ENCODE measurements at places on chromosomes 1 and 21.
A peak's percentile ranks its signal among the peaks of the same experiment; 100 is the strongest.

- no peak for DNase-seq
Measured at GRCh38 chr1:155946633-155947219, 5.3 kb downstream of the RXFP4 start.

GRCh38 chr1:162674034-162674608 is 41.9 kb downstream of the DDR2 start:
- no peak for DNase-seq

DNA sequence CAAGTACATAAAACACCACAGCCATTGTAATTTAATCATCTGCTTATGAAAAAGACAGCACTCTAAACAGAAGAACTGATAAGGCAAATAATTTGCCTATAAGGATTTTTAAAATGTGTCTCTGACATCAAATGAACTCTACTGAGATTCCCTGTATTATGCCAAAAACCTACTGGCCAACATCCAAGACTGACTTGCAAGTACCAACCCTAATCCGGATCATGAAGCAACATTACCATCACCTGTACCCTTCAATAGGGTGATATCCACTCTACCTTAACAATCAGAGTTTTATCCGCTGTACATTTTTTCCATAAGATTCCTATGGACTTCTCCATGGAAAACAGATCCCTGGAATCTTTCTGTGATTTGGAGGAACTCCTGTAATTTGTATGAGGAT is 4.6 kb downstream of the RGS7 start:
- DNase-seq, result no peak

DNA sequence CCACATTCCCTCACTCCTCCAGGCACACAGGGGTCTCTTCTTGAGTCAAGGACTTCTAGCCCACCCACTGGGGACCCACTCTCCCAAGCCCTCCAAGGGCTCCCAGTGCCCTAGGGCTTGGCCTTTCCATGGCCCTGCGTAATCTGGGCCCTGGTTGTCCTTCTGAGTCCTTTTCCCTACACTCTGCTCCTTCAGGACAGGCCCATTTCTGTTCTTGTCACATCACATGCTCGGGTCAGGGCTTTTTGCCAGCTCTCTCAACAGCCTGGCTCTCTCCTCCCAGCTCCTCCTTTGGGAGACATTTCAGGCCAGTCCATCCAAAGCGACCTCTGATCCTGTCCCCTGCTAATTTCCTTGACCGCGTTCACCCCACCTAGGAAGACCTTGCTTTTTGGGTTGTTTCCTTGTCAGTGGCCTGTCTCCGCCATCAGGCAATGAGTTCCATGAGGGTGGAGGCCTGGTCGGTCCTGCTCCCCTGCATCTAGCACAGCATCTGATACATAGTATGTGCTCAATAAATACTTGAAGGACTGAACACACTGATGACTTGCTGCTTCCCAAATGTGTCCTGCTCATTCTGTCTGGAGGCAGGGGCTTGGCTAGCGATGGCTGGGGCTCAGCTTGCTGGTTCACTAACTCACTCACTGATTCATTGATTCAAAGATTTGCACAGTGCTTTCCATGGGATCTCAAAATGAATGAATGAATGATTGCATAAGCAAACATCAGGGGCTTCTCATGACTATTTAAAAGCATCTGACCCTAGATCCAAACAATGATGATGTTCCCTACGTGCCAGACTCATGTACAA is 44.8 kb downstream of the DHRS3 start:
- no peak for DNase-seq

GRCh38 chr1:31712068-31712467 is 8.3 kb upstream of the COL16A1 start:
- DNase-seq, result no peak

- DNase-seq, result peak; percentile 79
Measured at GRCh38 chr21:32311621-32312020, 13.0 kb downstream of the MRAP start.

- no peak for DNase-seq
Measured at GRCh38 chr1:25774921-25775771, 24.8 kb upstream of the SELENON start.

- DNase-seq, result no peak
Measured at GRCh38 chr1:229664133-229664689, 38.2 kb downstream of the URB2 start.

DNA sequence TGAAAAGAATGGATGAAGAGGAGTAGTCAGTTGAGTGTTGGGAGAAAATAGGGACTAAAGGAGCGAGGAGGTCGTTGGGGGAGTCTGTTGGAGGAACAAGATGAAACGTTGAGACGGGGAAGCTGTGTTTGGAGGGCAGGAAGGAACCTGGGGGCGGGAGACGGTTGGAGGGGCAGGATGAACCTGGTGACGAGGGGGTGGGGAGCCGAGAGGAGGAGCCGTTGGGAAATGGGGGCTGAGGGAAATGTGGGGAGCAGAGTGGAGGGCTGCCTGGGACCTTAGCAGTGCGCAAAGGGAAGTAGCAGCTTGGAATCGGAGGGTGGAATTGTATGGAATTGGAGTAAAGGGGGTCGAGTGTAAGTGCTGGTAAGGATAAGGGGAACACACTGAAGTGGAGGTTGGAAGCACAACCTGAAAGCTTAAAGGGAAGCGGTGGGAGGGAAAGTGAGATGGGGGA is 630 bp downstream of the MTF2 start:
- DNase-seq, result no peak

GRCh38 chr1:93751377-93752250 is 70.0 kb upstream of the BCAR3 start:
- DNase-seq, result no peak

- no peak for DNase-seq
Measured at GRCh38 chr1:35282172-35282571, 13.7 kb downstream of the ZMYM4 start.

DNA sequence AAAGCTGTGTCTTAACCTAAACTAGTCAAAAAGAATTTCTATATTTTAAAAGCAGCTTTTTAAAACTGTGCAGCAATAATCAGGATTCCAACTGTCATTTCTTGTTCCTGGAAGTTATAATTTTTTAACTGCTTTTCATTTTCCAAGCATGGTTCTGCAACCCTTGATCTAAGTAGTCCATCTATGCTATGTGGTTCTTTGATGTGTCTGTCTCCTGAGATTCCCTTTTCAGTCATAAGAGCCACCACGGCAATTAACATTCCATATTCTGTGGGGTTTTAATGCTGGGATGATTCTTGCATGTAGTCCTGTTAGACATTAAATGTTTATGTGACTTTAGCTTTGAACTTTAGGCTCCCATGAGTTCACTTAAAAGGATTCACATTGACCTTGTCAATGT is 220.4 kb downstream of the TPR start:
- DNase-seq, result no peak

DNA sequence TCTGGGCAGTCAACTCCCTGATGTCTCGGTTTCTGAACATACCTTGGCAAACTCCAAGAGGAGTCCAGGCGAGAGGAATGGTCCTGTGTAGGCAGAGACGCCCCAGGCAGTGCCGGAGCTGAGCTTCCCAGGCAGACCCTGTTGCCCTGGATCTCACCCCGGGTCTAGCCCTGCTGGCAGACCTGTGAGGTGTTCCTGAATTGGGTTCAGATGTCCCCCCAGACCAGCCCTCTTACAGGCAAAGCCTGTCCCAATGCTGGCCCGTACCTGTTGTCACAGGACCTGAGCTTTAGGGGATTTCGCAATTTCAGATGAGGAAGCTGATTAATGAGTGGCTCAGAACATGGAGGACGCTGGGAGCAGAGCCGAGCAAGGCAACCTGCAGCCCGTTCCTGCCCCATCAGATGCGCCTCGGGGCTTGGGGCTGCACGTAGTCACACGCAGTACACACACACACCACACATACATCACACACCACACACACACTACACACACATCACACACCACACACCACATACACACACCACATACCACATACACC is 38.5 kb upstream of the PDE9A start:
- DNase-seq, result peak; percentile 82

GRCh38 chr1:4310396-4310923 is 343.9 kb upstream of the AJAP1 start:
- DNase-seq, result peak; percentile 45

- no peak for DNase-seq
Measured at GRCh38 chr1:182806015-182806678, 16.6 kb downstream of the NPL start.

- DNase-seq, result no peak
Measured at GRCh38 chr1:93569489-93569888, 112.1 kb downstream of the BCAR3 start.

- no peak for DNase-seq
Measured at GRCh38 chr1:95504321-95504720, 270.3 kb downstream of the RWDD3 start.

DNA sequence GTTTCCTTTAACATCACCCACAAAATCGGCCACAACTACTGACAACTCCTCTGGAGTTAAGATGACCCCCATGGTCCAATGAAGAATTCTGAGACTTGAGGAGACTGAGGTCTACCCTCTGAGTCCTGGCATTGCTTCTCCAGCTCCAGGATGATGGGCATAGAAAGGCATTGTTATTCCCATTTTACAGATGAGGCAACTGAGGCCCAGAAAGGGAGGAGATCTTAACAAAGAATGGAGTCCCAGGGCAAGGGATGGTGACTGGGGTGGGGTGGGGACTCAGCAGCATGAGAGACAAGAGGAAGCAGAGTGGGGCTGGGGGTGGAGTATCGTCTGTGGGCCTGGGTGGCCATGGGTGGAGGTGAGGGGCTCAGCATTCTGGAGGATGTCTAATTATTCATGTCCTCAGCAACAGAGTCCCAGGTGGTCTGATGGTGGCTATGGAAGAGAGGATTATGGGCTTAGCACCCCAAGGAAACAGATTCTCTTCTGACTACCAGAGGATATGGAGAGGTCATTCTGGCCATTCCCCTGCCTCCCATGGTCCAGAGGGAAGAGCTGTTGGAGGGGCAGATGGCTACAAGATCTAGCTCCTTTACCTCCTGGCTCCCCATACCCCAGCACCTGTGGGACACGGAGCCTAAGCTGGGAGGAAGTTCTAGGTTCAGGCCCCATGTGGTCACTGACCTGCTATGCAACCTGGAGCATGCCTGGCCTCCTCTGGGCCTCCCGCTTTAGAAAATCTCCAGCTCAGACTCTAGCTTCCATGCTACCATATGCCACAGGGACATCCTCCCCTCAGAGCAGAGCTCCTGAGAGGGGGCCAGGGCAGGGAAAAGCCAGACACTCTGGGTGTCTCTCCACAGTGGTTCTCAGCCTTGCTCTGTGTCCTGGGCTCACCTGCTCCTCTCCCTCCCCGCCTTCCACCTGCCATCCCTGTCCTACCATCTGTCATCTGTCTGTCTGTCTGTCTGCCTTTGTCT is 37.4 kb upstream of the DMBX1 start:
- no peak for DNase-seq

- no peak for DNase-seq
Measured at GRCh38 chr1:167373986-167374385, 144.3 kb downstream of the CD247 start.

- no peak for DNase-seq
Measured at GRCh38 chr21:35159881-35160280, 110.8 kb upstream of the RUNX1 start.

GRCh38 chr1:194570476-194570875 is 1384.1 kb upstream of the B3GALT2 start:
- no peak for DNase-seq

DNA sequence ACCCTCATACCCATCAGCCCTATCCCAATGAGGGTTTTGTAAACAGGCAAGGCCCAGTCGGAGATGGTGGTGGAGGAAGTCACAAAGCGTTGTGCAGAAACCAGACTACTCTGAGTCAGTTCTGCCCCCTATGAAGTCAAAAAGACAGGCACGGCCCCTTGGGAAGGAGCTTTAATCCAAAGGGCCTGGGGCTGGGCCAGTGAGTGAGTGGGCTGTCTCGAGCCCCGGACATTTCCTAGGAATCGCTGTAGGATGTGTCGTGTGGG is 442 bp upstream of the AHCYL1 start:
- DNase-seq, result no peak

DNA sequence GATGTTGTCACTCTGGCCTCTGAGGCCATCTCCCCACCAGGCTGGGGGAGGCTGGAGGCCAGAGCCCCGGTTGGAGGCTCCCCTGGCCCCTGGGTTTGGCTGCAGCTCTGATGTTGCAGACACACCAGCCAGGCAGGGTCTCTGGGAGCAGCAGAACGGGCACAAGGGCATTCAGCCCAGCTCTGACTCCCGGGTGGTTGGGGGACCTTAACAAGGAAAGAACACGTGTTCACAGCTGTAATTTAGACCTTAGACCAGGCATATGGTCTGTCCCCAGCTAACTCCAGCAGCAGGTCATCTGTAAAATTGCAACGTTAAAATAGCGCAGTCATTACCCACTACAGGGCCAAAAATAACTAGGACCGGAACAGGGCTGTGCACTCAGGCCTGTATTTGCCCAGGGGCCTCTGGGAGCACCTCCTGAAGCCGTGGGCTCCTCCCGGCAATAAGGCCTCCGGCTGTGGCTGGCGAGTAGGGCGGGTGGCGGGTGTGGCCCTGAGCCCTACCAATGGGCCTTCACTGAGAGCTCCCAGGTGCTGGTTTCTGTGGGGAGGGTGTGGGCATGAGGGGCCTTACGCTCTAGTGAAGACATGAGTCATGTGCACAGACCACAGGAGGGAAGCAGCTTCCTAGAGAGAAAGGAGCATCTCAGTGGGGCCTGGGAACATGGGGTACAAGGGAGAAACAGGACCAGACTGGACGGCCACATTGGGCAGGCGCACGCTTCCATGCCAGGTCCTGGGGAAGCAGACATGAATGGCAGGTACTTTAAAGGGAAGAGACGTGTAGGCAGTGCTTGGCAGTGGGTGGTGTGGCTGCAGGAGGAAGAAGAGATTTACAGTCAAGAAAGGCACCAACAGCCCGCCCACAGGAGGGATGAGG is 6.1 kb downstream of the LDLRAP1 start:
- no peak for DNase-seq

GRCh38 chr1:79797487-79797886 is 791.0 kb upstream of the ADGRL4 start:
- DNase-seq, result no peak

DNA sequence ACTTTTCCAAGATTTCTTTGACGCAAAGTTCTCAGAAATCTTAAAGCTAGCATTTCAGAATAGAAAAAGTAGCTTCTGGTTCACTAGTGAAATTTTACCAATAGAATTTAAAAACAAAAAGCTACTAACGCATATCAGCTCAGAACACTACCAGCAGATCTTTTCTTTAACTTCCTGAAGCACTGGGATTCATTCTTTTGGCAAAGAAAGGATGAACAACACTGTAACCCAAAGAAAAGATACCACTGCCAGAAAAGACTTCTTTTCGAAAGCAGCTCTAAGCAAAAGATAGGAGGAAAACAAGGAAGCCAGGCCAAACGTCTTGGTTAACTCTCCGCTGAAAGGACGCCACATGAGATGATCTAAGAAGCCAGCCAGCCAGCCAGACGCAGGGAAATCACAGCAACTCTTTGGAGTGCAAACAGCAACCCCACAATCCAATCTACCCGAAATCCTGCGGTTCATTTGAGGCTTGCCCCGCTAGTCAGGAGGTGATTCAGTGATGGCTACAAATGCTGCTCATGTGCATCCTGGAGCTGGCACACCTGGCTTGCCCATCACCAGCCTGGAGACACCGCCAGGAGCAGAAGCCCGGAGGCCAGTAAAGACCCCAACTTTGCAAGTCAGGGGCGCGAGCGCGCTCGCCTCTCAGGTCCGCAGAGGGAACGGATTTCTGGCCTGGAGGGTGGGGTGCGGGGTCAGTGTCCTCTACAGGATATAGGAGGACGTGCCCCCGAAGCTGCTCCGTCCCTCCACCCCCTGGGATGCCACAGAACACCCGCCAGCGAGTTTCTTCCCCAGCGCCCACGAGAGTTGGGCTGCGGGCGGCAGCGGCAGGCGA is 812 bp downstream of the NBPF1 start:
- peak; percentile 94 for DNase-seq

GRCh38 chr1:55445416-55445815 is 230.3 kb upstream of the USP24 start:
- no peak for DNase-seq

GRCh38 chr1:85584923-85585322 is 4.4 kb downstream of the CCN1 start:
- DNase-seq, result no peak

Measured in mesenteric fat pad (tissue), 1 donor.